A549 (cell line): ENCODE measurements at places on chromosomes 5 and 9.

DNA sequence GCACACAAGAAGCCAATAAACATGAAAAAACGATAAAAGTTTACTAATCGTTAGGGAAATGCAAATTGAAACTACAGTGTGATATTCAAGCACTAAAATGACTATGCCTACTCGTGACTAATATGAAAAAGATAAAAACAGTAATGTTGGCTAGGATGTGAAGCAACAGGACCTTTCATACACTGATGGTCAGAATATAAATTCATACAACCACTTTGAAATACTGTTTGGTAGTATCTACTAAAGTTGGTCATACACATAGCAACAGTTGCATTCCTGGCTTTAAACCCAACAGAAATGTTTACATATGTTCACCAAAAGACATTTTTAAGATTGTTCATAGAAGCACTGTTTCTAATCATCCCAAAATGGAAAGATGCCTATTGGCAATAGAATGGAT lies 24.3 kb downstream of the FBXO38 start:
- DNase-seq = no peak

- no peak for DNase-seq
Measured at GRCh38 chr9:111975709-111976108, 79.1 kb downstream of the UGCG start.

- no peak for DNase-seq
Measured at GRCh38 chr5:51398875-51399642, 15.8 kb downstream of the ISL1 start.

DNA sequence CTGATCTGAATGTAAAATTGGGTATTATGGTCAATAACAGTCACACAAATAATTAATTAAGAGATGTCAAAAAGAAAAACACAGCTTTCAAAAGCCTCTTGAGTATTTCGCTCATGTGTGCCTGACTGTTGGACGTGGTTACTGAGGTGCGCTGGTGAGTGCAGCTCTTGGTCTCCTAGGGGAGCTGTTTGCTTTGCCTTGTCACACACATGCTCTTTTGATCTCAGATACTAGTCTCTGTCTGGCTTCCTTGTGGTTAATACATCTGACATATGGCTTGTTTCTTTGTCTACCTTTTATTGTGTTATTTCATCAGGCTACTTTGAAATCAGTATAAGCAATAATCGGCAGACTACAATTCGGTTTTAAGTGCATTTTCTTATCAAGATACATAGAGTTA lies 51.5 kb downstream of the PCSK1 start:
- DNase-seq = no peak

DNA sequence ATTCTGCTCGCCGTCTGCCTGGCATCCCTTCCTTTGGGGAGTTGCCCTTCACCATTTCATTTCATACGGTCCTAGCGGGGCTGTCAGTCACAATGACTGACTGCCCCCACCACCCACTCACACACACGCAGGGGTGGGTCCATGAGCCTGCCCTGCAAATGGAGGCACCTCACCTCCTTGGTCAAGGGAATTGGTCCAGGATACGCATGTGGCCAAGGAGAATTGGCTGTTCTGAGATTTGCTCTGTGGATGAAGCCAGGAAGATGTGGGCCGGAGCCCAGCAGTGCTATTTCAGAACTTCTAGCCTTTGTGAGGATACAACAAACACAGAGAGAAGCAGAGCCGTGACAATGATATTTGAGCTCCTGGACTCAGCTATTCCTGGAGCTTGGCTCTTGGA lies 17.0 kb downstream of the C1QTNF2 start:
- no peak for DNase-seq

- no peak for DNase-seq
Measured at GRCh38 chr9:3835393-3835792, 309.6 kb upstream of the RFX3 start.

GRCh38 chr9:98964201-98964600 lies 20.5 kb downstream of the COL15A1 start:
- no peak for DNase-seq

DNA sequence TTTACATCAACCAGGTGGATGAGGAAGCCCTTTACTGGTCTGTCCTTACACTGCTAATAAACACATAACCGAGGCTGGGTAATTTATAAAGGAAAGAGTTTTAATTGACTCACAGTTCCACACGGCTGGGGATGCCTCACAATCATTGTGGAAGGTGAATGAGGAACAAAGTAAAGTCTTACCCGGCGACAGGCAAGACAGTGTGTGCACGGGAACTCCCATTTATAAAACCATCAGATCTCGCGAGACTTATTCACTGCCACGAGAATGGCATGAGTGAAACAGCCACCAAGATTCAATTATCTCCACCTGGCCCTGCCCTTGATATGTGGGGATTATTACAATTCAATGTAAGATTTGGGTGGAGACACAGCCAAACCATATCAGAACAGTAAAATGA lies 67.3 kb upstream of the GRAMD2B start:
- no peak for DNase-seq
